ENCODE measurements at places on chromosomes 1 and 21.
A peak's percentile ranks its signal among the peaks of the same experiment; 100 is the strongest.

DNA sequence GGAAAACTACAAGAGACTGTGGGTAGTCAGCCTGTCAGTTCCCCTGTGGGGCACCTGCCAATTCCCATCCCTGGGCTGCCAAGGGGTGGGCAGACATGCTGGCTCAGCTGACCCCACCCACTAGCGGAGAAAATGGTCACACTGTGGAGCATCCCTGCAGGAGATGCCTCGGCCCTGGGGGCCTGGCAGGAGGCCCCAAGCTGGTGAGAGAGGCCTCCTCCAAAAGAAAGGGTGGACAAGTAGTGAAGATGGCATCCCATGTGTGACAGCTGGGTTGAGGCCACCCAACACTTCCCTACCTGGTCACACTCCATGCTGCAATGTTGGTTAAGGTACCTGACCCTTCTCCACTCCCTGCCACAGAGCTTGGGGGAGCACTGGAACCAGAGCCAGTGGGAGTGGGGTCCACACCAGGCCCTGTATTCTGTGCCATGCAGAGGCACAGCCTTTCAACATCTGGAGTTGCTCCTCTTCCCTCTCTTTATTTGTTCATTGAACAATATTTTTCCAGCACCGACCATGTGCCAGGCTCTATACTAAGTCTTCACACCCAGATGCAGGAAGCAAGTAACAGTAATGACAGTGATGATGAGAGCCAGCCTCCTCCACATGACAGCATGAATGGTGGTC is 59.5 kb downstream of the KLHDC7A start:
- DNase-seq: no peak

DNA sequence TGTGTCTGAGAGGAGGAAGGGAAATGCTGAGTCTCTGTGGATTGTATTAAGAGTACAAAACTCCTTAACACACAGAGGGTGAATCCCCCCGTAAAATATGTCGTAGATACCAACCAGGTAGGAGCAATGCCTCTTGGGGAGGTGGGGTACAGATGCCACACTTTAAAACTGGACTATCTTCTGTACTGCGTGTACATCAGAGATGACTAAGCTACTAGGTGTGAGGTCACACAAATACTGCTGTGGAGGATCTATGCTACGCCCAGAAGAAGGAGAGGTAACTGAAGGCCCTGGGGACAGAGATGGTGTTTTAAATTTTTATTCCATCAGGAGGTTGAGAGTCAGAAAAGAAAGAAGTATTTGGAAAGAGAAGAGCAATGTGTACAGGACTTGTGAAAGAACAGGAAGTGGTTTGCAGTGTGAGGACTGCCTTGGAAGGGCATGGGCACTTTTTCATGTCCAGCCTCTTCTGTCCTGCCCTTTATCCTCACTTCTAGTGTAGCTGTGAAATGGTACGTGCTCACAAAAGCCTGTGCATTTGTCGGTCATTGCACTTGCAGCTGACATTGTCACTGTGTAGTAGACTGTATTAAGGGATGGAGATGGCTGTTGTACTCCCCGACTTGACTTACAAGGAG is 287.8 kb upstream of the CHRM3 start:
- peak; percentile 13 for DNase-seq

GRCh38 chr1:162161916-162162550 is 92.5 kb downstream of the NOS1AP start:
- no peak for DNase-seq

GRCh38 chr1:23745515-23745914 is 2.2 kb downstream of the ELOA start:
- DNase-seq: peak; percentile 53

GRCh38 chr1:70331962-70332361 is 22.6 kb downstream of the ANKRD13C start:
- DNase-seq: no peak

DNA sequence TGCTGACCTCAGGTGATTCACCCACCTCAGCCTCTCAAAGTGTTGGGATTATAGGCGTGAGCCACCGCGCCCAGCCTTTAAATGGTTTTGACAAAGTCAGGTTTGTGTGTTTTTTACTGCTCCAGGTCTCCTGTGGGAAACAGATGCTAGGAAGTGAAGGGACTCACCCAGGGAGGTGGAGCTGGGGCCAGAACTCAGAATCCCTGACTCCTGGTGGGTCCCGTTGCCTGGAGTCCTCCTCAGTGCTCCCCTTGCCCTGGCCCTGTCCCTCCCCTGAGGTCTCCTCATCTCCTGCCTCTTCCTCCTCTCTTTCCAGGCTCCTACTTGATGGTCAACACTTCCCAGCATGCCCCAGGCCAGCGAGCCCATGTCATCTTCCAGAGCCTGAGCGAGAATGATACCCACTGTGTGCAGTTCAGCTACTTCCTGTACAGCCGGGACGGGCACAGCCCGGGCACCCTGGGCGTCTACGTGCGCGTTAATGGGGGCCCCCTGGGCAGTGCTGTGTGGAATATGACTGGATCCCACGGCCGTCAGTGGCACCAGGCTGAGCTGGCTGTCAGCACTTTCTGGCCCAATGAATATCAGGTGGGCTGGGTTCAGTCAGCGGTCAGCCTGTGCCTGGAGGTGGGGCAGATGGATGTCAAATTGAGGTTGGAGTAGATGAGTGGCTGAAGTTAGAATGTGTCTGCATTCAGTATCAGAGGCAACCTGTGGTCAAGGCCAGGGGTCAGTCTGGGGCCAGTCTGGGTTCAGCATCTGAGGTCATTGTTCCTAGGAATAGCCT is 22.1 kb downstream of the PTPRU start:
- no peak for DNase-seq

- DNase-seq: peak; percentile 50
Observed at GRCh38 chr21:14487490-14488432, 58.4 kb downstream of the SAMSN1 start.

DNA sequence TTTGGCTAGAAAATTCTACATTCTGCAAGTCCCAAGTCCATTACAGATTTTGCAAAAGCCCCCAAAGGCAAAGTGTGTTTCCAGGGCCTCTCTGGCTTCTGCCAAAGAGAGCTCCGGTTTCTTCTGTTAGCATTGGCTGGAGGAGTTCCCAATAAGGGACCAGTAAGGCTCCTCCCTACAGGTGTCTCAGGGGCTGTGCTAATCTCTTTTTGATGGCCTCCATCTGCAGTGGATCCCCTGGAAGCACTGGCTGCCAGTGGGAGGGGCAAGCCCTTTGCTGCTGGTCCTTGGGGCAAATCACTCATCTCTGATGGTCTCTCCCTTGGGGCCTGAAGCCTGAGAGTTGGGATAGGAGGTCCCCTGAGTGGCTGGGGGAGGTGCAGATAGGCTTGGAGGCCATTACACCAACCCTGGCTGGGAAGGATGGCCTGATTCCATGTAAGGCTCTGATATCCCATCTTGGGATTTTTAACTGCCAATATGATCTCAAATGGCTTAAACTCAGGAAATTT is 89.1 kb upstream of the USP24 start:
- no peak for DNase-seq

- peak; percentile 34 for DNase-seq
Observed at GRCh38 chr1:1213345-1214265, at the start of gene TNFRSF4. Gene TNFRSF4 (minus strand): TSS chr1:1214153. CDS start chr1:1214127, 26 bp downstream.

DNA sequence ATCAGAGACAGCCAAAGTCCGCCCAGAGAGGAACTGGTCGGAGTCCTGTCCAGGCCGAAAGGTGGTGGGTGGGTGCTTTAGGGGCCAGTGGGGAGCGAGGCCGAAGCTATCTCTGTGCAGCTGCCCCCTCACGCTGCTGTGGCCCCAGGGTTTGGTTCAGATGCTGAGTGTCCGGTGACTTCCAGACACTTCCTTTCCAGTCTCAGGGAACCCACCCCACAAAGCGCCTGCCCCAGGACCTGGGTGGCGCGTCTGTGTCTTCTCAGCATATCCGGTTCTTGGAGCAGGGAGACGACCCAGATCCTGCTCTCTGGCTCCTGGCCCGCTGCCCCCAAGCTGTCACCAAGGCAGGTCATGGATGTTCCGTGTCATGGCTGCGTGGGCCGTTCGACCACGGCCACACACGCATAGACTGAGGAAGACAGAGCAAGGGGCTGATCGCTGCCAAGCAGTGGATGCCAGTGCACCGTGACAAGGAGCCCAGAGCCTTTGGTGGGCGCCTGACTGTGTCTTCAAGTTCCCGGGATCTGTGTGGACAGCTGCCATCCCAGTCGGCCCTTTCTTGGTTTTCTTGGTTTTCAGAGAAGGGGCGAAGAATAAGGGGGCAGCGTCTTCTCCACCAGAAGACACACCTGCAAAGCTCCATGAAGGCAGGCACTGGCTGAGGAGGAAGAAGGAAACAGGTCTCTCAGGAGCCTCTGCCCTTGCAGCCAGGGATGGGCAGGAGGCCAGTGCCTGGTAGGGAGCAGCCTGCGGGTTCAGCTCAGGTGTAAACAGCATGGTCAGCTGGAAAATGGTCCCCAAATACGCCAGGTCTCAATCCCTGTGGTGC is 22.9 kb upstream of the COL18A1 start:
- DNase-seq: no peak

DNA sequence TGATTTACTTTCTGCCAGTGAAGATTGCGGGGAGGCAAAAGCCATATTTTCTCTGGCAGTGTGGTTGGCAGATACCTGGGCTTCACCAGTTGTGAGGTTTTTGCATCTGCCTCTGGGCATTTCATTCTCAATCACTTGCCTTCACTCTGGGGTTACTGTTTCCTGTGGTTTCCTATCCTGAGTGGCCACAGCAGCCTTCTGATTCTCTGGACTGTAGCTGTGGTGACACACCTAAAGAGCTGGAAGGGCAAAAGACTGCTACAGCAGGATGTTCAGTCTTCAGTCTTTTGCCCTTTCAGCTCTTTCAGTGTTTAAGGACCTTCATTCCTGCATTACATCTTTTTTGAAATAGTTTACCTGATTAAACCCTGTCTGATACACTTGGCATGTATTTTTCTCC is 50.5 kb upstream of the GPR52 start:
- no peak for DNase-seq

DNA sequence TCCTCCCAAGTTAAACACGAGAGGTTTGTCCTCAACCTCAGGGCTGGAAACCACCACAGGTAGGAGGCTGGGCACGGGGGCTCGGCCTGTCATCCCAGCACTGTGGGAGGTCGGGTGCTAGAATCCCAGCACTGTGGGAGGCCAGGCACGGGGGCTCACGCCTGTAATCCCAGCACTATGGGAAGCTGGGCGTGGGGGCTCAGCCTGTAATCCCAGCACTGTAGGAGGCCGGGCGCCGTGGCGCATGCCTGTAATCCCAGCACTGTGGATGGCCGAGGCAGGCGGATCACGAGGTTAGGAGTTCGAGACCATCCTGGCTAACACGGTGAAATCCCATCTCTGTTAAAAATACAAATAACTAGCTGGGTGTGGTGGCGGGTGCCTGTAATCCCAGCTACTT is 6.7 kb upstream of the CDK11A start:
- DNase-seq: no peak

GRCh38 chr1:43757343-43758053 is 50.2 kb downstream of the ST3GAL3 start:
- no peak for DNase-seq

GRCh38 chr1:12513181-12513580 is 104.8 kb downstream of the DHRS3 start:
- no peak for DNase-seq

- no peak for DNase-seq
Observed at GRCh38 chr1:96912248-96912647, 190.7 kb downstream of the PTBP2 start.

- DNase-seq: no peak
Observed at GRCh38 chr1:66533804-66534740, at the start of gene SGIP1. Gene SGIP1 (plus strand): TSS chr1:66534153. CDS start chr1:66534359, 206 bp downstream.

DNA sequence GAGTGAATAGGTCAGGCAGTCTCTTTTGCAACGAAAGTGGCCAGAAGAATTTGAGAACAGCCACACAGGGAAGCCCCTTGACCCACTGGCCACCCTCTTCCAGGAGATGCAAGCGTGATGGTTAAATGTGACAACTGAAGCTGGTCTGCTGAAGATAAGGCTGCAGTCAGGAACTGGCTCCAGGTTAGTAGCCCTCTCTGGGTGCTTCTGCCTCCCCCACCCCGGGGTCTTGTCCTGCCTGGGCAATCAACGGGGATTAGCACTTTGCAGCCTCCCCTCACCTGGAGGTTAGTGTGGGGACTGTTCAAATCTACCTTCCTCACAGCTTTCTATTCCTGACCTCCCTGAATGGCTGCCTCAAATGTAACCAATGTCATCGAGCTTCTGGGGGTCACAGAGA is 125.9 kb downstream of the PLXNA2 start:
- no peak for DNase-seq
